ENCODE measurements at places on chromosomes 12 and 14. TPM values are rescaled to one million over a fixed set of nuclear protein-coding genes. Genes with fewer than 3 reads are reported as not detected.

DHH gene
- total RNA-seq, result not detected

DNA sequence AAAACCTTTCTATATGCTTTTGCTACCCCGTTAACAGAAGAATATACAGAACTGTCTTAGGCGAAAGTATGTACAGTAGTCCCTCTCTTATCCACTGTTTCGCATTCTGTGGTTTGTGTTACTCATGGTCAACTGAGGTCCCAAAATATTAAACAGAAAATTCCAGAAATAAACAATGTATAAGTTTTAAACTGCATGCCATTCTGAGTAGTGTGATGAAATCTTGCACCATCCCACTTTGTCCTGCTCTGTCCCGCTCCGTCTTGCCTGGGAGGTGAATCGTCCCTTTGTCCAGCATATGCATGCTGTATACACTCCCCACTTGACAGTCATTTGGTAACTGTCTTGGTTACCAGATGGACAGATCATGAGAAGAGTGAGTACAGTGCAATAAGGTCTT is 70.1 kb upstream of the STRN3 start:
- no peak for DNase-seq

RNF212B gene
- not detected for total RNA-seq

GPR162 gene
- 3.0 TPM for total RNA-seq

DNA sequence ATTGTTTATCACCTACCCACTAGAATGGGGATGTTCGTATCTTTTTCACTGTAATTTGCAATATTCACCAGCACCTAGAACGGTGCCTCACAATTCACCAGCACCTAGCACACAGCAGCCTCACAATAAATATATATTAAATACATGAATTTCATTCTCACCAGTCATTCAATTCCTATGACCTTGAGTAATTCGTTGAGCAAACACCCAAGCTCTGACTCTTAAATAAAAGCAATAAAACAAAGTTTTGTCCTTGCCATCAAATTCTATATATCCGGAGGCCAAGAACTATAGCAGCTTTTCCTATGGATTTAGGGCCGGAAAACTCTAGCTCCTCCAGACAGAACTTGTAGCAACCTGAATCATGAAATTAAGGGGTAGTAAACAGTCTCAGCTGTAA is 981 bp downstream of the VTI1B start:
- no peak for DNase-seq

- DNase-seq, result no peak
These were observed 121.8 kb downstream of the TBC1D30 start for GRCh38 chr12:64946132-64946829.

- no peak for DNase-seq
These were observed 1.7 kb upstream of the LIN7A start for GRCh38 chr12:80939231-80939950.

DNA sequence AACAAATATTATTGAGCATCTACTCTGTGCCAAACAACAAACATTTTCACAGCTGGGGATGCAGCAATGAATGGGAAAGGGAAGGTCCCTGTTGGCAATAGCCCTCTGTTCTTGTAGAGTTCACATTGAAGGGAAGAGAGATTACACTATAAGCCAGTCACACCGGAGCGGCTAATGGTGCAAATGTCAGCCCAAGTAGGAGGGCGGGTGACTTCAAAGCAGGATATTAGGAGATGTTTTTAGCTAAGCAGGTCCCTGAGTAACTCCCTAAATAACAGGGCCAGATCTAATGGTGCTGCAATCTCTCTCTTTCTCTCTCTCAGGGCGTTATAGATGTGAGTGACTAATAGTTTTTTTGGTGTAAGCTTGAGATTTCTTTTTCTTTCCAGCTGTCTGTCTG is 30.7 kb downstream of the FLVCR2 start:
- DNase-seq, result no peak

REM2 gene
- not detected for total RNA-seq

ASCL1 gene
- not detected for total RNA-seq

- peak; percentile 87 for DNase-seq
These were observed 109.2 kb upstream of the EGLN3 start for GRCh38 chr14:34059925-34060650.

GRCh38 chr14:44448951-44449358 is 58.1 kb downstream of the FSCB start:
- DNase-seq, result no peak

- no peak for DNase-seq
These were observed at the start of gene CLEC4C for GRCh38 chr12:7747246-7747645. Gene CLEC4C, minus strand, starts transcription at chr12:7747375. Its CDS starts 27 bp downstream, at chr12:7747348.

GRCh38 chr12:75877763-75878621 is 153.6 kb downstream of the PHLDA1 start:
- DNase-seq, result no peak

DNA sequence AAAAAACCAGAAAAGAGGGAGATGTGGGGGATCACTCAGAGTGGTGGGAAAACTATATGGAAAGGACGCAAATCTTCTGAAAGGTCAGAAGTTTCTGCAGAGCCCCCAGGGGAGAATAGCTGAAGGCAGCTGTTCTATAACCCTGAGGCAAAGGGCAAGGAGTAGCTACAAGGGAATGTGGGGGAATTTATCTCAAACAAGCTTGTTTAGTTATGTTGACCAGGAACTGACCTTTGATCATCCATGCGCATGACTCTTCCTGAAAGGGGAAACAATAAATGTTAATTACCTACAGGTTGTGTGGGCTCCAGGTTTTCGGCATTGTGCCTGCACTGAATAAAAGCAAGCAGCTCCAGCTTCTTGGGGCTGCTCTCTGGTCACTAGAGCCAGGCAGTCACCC is 968.5 kb downstream of the AACS start:
- DNase-seq, result peak; percentile 16

TGFB3 gene
- 4.4 TPM for total RNA-seq

- no peak for DNase-seq
These were observed 149.0 kb upstream of the SEL1L start for GRCh38 chr14:81682701-81683100.

SLCO1B1 gene
- total RNA-seq, result not detected

EXD2 gene
- total RNA-seq, result 22.5 TPM

DNA sequence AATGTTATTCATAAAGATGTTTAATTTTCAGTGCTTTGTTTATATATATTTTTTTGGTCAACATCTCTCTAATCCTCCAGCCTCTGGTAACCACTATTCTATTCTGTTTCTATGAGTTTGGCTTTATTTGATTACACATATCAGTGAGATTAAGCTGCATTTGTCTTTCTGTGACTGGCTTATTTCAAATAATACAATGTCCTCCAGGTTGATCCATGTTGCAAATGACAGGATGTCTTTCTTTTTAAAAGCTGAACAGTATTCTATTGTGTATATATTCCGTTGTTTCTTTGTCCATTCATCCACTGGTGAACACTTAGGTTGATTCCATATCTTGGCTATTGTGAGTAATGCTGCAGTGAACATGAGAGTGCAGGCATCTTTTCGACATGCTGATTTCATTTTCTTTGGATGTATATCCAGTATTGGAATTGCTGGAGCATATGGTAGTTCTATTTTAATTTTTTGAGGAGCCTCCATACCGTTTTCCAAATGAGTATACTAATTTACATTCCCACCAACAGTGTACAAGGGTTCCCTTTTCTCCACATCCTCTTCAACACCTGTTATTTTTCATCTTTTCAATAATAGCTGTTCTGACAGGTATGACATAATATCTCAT is 142.4 kb downstream of the PRKCH start:
- DNase-seq, result no peak

PLCZ1 gene
- total RNA-seq, result not detected

TEX52 gene
- not detected for total RNA-seq

DIABLO gene
- total RNA-seq, result 54.2 TPM

DNA sequence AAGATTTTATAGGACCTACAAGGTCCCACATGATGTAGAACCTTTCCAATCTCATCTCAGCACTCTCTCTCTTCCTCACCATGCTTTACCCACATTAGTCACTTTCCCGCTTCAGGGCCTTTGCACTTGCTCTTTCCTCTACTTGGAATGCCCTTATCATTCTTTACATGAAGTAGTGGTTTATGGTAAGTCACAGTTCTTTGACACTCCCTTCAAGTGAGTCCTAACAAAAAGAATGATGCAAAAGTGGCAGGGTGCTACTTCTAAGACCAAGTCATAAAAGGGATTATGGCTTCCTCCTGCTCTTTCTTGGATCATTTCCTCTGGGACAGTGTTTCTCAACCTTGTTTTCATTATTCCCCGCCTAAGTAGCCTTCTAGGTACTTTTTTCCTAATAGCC is 13.1 kb downstream of the TMBIM4 start:
- peak; percentile 41 for DNase-seq

DNA sequence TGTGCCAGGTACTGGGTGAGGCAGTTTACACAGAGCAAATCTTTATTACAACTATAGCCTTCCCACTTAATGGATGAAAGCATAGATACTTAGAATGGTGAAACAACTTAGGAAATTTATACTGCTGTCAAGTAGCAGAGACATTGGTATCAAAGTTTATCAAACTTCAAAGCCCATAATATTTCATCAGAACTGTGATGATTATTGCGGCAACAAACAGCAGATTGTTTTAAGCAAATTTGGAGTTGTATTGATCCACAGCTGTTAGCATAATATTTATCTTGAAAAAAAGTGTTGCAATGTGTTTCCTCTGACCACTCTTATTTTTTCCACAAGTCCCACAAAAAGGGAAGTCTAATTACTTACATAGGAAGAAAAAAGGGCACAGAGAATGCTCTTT is 2.0 kb upstream of the SLCO1B3 start:
- DNase-seq, result no peak

CLMN gene
- total RNA-seq, result 71.1 TPM

- DNase-seq, result no peak
These were observed 214.8 kb downstream of the MSRB3 start for GRCh38 chr12:65492998-65493912.

GRCh38 chr12:50734409-50735263 is 29.3 kb upstream of the ATF1 start:
- DNase-seq, result no peak

GPR33 gene
- total RNA-seq, result not detected

MANSC4 gene
- total RNA-seq, result not detected

- DNase-seq, result no peak
These were observed at the start of gene NEUROD4 for GRCh38 chr12:55019784-55020183. Gene NEUROD4, plus strand, starts transcription at chr12:55019974. Its CDS starts 6,466 bp downstream, at chr12:55026440.

PRKD1 gene
- 3.5 TPM for total RNA-seq

DNA sequence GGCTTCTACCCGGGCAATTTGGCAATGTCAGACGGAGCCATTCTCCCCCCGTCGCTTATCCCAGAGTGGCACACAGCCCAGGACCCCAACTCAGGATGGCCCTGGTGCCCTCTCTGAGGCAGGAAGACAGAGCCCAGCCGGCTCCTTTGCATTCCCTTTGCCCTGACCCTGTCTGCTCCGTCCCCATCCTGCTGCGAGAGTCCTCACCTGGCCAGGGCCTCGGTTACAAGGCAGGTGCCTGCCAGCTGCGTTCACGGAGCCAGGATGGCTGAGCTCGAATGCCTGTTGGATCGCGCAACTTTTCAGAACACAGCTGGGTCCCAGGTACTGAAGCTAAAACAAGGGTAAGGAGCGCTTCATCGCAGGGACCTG is 18.6 kb downstream of the LRTM2 start:
- DNase-seq, result no peak

DNA sequence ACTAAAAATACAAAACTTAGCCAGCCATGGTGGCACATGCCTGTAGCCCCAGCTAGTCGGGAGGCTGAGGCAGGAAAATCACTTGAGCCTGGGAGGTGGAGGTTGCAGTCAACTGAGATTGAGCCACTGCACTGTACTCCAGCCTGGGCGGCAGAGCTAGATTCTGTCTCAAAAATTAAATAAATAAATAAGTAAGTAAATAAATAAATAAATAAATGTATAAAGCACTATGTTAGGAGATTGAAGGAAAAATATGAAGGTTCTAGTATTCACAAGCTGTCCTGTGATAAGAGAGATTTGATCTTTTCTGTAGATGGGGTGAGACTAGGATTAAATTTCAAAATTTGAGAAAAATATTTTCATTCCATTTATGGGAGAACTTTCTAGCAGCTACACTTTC is 5.7 kb downstream of the DNAJC22 start:
- no peak for DNase-seq

SNRPF gene
- not detected for total RNA-seq

GRCh38 chr14:102900631-102901571 is 21.6 kb upstream of the AMN start:
- no peak for DNase-seq

DNA sequence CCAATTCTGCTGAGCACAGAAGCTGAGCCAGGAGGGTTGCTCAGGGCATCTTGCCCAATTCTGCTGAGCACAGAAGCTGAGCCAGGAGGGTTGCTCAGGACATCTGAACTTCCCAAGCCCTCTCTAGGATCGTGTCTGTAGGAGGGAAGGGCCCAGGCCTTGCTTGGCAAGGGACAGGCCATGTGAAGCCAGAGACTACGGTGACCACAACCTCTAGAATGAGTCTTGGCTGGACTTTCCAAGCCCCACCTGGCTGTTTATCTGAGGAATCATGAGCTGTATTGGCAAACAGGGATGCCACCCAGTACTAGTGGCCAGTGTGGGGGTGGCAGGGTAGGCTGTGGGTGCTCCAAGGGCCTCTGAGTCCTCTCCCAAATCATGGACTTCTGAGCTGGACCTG is 7.7 kb upstream of the SERPINA6 start:
- no peak for DNase-seq

Data from transverse colon (tissue), 4 donors.